Epithelial cell of esophagus (primary cell): ENCODE measurements at places on chromosomes 4 and X.

DNA sequence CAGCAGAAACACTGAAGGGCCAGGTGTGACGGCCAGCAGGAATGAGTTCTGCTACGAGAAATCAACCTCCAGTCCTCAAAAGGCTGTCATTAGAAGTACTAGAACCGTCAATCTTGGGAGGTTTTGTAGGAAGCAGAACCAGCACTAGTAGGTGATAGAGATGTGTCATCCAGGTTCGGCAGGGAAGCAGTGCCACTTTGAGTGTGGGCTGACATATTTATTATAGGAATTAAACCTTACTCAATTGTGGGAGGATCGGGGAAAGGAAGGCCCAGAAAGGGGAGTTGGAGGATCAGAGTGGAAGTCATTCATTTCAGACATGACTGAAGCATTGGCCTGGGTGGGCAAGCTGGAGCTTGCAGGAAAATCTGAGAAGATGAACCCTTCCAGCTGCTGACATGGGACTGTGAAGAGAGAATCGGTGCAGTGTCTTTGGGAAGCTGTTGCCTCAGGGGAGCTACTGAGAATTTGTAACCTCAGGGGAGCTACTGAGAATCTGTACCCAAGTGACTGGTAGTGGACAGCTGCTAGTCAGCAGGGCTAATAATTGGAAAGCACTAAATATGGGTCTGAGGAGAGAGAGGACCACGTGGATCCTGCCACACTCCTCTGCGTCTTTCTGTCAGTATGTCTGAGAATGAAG lies 177.4 kb downstream of the SPRY1 start:
- peak; percentile 51 for DNase-seq

DNA sequence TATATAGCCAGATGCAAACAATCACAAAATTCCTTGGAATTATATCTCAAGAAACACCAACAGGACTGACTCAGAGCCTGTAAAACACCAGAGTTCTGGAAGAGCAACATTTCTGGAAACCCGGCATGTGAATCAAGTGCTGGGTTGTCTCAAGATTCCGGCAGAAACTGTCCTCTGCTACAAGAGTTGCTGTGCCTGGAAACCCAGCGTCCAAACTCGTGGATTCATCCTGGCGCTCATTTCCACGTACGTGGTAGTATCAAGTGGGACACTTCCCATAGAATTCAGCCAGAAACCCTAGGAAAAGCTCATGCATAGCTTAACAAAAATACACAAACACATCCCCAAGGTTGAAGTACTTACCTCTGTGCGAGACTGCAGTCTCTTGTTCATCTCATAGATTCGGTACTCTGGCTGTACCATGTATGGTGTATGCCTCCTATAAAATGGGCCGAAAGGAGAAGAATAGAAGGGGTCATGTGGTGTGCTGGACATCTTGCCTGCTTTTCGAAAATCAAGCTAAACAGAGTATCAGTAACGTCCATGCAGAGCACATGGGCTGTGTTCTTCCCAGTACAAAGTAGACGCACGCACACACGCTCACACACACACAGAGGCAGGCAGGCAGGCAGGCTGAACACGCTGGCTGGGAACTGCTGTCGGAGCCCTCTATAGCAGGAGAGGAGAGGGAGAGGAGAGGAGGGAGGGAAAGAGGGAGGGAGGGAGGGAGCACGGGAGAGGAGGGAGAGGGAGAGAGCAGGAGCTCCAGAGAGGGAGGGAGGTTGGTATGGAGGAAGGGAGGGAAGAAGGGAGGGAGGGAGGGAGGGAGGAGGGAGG lies at the start of gene LDB2:
LDB2 (minus strand) TSS at position 655 of the 837 bp plus-strand sequence.
- DNase-seq = no peak

DNA sequence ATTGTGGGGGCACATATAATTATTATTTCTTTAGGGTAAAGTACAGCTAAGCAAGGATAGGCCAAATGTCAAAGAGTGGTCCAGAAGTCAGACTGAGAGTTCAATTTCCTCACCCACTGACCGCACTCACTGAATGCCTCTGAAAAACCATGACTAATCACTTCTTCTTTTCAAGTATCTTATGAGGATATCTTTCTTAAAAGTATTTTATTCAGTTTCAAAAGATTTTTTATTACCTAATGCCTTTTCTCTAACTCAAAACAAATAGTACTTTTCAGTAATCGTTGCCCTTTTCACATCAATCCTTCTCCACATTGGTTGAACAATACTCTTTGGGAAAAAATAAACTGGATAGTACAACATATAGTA lies 61.7 kb upstream of the CAMK2D start:
- DNase-seq = peak; percentile 26

GRCh38 chrX:153609917-153610835 lies 11.2 kb upstream of the CCNQ start:
- DNase-seq = peak; percentile 59

DNA sequence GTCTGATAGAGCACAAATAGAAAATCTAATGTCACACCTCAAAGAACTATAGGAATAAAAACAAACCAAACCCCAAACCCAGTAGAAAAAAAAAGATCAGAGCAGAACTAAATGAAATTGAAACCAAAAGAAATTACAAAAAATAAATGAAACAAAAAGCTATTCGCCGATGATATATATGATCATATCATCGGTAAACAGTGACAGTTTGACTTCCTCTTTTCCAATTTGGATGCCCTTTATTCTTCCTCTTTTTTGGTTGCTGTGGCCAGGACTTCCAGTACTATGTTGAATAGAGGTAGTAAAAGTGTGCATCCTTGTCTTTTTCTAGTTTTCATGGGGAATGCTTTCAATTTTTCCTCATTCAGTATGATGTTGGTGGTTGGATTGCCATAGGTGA lies 215.3 kb upstream of the AR start:
- no peak for DNase-seq

GRCh38 chr4:13492747-13493146 lies 8.6 kb upstream of the RAB28 start:
- no peak for DNase-seq
